ENCODE measurements at places on chromosomes 11 and 22.

GRCh38 chr11:68796801-68797200 is 44.9 kb downstream of the CPT1A start:
- no peak for DNase-seq

GRCh38 chr11:115080923-115081680 is 402.8 kb downstream of the NXPE2 start:
- no peak for DNase-seq

GRCh38 chr11:29634244-29634643 is 382.6 kb downstream of the KCNA4 start:
- peak; percentile 9 for DNase-seq

GRCh38 chr22:31616315-31616980 is 45.6 kb downstream of the PISD start:
- DNase-seq = no peak

- no peak for DNase-seq
Measured at GRCh38 chr11:7672276-7672959, 882 bp downstream of the CYB5R2 start.

- DNase-seq = peak; percentile 94
Measured at GRCh38 chr22:36659762-36660509, 43.6 kb downstream of the CACNG2 start.

DNA sequence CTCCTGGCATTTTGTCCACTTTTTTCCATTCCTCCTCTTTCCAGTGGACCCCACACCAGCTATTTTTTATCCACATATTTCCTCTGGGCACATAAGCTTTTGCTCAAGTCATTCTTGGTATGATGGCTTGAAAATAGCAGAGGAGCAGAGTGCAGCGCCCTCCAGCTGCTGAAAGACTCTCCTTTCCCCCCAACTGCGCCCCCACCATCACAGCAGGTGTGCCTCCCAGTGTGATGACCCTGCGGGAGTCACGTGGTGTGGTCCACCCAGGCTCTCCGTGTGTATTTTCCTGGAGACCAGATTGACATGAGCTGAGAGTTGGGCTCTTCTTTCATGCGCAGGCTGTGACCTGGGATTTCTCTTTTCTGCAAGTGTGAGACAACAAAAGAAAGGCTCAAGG is 1241.6 kb downstream of the TBC1D22A start:
- DNase-seq = no peak

DNA sequence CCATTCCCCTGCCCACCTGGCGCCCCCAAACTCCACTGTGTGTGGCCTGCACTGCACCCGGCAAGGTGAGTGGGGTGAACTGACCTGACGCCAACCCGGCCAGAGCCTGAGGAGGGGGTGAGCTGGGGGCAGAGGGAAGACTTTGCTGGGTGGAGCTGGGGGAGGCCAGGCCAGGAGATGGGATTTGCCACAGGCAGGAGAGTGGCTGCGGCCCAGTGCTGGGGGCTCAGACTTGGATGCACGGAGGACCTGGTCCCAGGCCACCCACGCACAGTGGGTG is 17.8 kb upstream of the FLRT1 start:
- no peak for DNase-seq

- peak; percentile 17 for DNase-seq
Measured at GRCh38 chr11:113014262-113015097, 53.3 kb downstream of the NCAM1 start.

DNA sequence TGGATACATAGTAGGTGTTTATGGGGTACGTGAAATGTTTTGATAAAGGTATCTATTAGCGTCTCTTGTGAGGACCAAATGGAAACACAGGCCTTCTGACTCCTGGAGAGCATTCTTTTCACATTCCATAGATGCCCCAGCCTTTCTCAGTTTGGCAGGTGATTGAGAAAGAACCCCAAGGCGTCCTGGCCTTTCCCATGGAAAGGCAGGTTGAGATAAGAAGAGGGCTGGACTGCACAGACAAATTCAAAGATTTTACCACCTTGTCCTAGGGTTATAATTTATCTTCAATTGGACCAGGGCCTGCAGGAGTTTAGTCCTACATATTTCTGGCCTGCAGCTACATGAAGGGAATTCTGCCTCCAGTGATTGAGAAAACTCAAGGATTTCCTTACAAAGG is 661 bp upstream of the OLFML1 start:
- no peak for DNase-seq

DNA sequence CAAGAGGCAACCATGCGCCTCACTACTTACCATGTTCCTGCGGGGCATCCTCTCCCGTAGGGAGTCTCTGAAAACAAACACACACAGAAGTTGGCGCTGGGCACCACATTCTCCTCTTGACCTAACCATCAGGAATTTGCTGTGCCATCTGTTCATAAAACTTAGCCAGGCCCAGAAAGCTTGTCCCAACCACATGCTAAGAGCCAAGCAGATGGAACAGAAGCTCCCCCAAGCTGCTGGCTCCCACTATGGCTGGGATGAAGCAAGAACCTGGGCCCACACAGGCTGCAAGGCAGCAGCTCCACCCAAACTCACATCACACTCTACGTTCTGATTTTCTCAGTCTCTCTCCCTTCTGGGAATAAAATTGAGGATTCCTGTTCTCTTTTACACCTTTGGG is 17.4 kb downstream of the HPS4 start:
- DNase-seq = peak; percentile 61

DNA sequence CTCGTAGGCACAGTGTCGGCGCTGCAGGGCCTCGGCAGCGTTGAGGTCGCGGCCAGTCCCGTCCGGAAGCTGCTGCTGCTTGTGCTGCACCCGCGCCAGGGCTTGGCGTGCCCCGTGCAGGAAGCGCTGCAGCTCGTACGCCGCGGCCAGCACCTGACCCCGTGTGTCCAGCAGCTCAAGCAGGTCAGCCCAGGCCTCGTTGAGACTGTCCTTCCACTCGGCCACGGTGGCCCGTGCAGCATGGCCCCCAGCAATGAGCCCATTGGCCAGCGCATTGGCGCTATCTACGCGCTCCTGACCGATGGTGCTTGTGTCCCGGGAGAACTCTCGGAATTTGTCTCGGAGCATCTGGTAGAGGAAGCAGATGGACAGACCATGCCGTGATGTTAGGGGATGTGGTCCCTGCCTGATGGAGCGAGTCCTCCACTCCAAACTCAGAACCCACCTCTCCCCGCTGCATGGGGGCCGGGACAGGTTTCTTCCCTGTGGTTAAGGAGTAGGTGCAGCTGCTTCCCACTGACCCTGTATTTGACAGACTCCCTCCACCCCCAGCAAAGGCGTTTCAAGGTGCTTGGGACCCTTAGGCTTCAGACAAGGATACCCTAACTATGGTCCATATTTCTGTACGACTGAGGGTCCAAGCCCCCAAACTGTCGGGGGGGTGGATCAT is 13.8 kb upstream of the RBM4B start:
- no peak for DNase-seq

GRCh38 chr11:10044618-10045017 is 249.4 kb downstream of the SBF2 start:
- DNase-seq = no peak

GRCh38 chr11:68939583-68940555 is 36.2 kb downstream of the IGHMBP2 start:
- DNase-seq = no peak

DNA sequence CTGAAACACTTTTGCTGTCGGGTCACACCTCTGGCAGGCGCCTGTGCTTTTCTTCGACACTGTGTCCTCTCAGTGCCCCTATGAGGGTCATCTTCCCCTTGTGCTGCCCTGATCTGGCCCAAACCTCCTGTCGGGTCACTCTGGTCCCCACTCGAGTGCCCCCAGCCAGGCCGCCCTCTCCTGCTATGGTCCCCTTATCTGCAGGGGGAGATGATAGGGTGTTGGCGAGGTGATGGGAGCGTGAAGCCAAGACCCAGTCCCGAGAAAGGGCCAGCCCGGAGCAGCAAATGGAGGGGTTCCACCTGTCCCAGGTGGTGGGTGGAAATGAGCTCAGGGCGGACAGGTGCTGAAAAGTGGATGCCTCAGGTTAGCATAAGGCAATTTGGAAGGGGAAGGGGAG is 9.7 kb downstream of the NADSYN1 start:
- DNase-seq = no peak

GRCh38 chr11:59271811-59272327 is 59.1 kb upstream of the MPEG1 start:
- no peak for DNase-seq

- DNase-seq = no peak
Measured at GRCh38 chr11:118088531-118088930, 1.8 kb upstream of the SMIM35 start.

DNA sequence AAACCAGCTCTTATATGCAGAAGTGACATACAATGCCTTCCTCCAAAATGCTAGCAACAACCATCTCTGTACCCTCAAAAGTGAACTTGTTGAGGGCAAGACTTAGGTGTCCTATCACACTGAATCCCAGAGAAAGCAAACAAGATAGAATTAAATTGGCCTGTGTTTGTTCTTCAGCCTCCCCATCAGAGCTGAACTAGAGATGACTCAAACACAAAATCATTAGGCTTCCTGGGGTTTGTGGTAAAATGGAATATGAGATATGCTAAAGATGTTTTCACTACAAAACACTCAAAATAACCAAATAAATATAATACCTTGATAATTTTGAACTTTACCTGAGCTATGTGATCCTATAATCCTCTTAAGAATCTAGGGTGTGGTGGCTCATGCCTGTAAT is 31.6 kb downstream of the ZNF214 start:
- peak; percentile 30 for DNase-seq

DNA sequence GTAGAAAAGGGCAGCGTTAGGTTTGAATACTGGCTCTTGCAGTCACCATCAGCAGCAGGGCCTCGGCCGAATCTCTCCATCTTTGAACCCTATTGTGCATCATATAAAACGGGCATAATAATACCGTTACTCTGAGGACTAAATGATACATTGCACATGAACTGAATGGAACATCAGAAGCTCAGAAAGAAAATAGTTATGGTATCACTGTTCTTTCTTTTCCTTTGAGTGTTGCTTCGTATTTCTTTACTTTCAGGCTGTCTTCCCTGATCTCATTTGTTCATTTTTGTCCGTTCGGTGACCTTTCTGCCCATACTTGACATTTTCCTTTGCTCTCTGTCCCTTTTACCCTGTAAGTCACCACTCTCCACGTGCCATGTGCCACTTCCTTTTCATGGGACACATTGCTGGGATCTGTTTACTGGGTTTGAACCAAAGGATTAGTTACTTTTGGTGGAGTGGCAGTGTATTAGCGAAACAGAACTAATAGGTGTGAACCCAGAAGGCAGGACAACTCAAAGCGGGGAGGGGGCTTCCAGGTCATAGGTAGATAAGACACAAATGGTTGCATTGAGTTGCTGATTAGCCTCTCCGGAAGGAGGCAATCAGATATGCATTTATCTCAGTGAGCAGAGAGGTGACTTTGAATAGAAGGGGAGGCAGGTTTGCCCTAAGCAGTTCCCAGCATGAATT is 717 bp upstream of the ZNF202 start:
- DNase-seq = peak; percentile 18

DNA sequence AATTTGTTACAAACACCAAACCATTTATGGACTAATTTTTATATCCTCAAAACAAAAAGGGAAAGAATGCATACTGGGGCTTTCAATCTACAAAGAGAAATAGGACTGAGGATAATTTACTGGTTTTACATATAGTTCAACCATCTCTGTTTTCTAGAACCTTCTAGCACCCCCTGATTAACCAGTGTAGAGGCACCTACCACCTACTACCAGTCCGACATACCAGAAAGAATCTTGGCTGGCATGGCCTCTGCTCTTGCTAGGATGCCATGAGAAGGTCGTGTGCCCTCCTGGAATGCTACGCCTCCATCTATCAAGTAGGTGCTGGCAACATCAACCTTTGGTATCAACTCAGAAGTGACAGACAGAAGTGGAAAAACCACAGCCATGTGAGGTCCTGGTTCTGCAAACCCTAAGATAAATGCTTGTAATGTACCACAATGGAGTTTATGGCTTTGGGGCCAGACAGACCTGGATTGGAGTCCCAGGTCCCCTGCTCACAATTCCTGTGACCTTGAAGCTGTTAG is 28.2 kb downstream of the MYH9 start:
- no peak for DNase-seq

GRCh38 chr11:32422545-32422944 is 12.8 kb downstream of the WT1 start:
- no peak for DNase-seq

GRCh38 chr22:39595622-39596172 is 25.1 kb downstream of the CACNA1I start:
- DNase-seq = no peak

DNA sequence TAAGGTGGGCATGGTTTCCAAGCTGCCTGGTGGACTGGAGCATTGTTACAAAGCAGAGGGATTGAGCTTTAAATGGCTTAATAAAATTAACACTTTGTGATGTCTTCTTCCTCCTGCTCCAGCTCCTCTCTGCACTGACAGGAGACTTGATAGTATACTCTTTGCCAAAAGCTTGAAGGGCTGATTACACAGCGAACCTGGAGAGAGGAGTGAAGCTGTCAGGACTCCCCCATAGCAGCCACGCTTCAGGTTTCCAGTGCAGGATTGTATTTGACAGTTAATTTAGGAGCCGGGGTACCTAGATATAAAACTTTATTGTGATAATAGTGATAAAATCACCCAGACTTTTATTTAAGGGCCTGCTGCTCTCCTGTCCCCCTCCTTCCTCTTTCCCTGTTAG is 50.0 kb downstream of the TRIM44 start:
- DNase-seq = no peak

Data from AG20443 (cell line).